ENCODE measurements at places on chromosomes 3 and 15. TPM values are rescaled to one million over a fixed set of nuclear protein-coding genes. Genes with fewer than 3 reads are reported as not detected.

The CIP2A gene
- 72.9 TPM for total RNA-seq

The CRABP1 gene
- not detected for total RNA-seq

GRCh38 chr3:24472358-24472757 lies 22.3 kb downstream of the THRB start:
- peak; percentile 88 for DNase-seq

- DNase-seq = no peak
Observed at GRCh38 chr3:181103605-181104004, 114.1 kb upstream of the DNAJC19 start.

GRCh38 chr3:107833043-107833442 lies 257.8 kb downstream of the CD47 start:
- DNase-seq = no peak

- no peak for DNase-seq
Observed at GRCh38 chr3:25438791-25439555, 10.9 kb downstream of the RARB start.

All from epithelial cell of proximal tubule (primary cell).